ENCODE measurements at places on chromosomes 5 and 9.

GRCh38 chr9:136264031-136264430 lies 18.4 kb upstream of the QSOX2 start:
- no peak overlapping the region for H3K27ac ChIP-seq
- H3K4me1 ChIP-seq = peaks cover 9% of the 10 kb centered on the region
- H3K36me3 ChIP-seq = no peaks in the 10 kb centered on the region
- H3K27me3 ChIP-seq = no peaks in the 10 kb centered on the region
- no peak overlapping the region for H3K4me3 ChIP-seq
- no peak for DNase-seq

GRCh38 chr9:115445655-115446054 lies 327.7 kb upstream of the TNC start:
- H3K27me3 ChIP-seq = peaks cover 3% of the 10 kb centered on the region
- H3K4me3 ChIP-seq = no peak overlapping the region
- no peaks in the 10 kb centered on the region for H3K4me1 ChIP-seq

GRCh38 chr9:116322521-116322920 lies 168.9 kb downstream of the PAPPA start:
- DNase-seq = no peak
- no peak overlapping the region for H3K27ac ChIP-seq
- no peaks in the 10 kb centered on the region for H3K36me3 ChIP-seq
- no peak overlapping the region for H3K4me3 ChIP-seq

DNA sequence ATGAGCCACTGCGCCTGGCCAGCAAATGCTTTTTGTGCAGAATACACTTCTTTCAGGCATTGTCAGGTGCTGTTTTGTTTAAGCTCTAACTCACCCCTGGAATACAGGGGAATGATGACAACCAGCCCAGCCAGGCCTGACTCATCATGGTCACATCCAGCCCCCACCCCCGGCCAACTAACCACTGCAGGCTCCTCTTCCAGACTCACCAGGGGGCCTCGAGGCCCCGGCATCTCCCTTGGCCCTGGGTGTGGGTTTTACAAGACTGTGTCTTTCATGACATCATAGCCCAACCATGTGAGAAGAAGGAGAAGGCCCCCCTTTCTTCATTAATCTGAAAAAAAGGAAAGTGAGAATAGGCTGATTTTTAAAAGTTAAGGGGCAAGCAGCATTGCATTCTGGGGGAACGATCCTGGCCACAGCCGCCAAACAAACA lies 35.5 kb downstream of the OLFML2A start:
- H3K4me1 ChIP-seq = no peaks in the 10 kb centered on the region
- H3K27ac ChIP-seq = no peak overlapping the region

GRCh38 chr5:143662020-143662419 lies 149.9 kb upstream of the HMHB1 start:
- no peak for DNase-seq
- H3K27ac ChIP-seq = no peak overlapping the region
- H3K4me3 ChIP-seq = no peak overlapping the region
- H3K27me3 ChIP-seq = peaks cover 1% of the 10 kb centered on the region
- no peaks in the 10 kb centered on the region for H3K4me1 ChIP-seq
- no peaks in the 10 kb centered on the region for H3K36me3 ChIP-seq

DNA sequence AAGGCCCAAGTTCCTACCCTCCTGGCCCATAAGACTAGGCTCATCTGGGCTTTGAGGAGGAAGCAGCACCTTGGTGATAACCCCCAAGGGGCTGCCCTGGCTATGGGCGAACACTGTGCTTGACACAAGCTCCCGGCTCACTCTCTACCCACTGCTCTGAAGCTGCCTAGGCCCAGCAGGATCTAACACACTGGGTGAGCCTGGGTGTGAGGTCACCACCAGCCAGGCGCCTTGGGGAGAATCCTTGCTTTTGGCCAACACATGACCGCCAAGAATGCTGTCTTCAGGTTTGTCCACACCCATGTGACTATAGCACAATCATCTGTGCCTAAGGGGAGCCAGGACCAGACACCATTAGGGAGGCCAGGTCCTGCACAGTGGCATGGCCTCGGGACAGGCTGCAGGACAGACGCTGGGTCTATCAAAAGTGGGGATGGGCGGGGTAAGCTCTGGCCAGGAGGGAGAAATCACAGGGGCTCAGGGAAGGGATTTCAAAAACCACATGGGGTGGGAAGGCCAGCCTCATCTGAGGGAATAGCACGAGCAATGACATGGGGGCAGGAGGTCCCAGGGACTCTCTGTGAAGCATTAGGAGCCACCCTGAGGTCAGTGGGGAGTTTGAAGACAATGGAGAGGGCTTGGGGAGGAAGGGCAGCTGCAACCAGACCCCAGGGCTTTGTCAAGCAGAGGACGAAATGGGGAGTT lies 29.6 kb downstream of the BICD2 start:
- peaks cover 1% of the 10 kb centered on the region for H3K27me3 ChIP-seq
- DNase-seq = no peak
- peaks cover 60% of the 10 kb centered on the region for H3K4me1 ChIP-seq
- H3K27ac ChIP-seq = no peak overlapping the region
- no peaks in the 10 kb centered on the region for H3K36me3 ChIP-seq
- no peak overlapping the region for H3K4me3 ChIP-seq

DNA sequence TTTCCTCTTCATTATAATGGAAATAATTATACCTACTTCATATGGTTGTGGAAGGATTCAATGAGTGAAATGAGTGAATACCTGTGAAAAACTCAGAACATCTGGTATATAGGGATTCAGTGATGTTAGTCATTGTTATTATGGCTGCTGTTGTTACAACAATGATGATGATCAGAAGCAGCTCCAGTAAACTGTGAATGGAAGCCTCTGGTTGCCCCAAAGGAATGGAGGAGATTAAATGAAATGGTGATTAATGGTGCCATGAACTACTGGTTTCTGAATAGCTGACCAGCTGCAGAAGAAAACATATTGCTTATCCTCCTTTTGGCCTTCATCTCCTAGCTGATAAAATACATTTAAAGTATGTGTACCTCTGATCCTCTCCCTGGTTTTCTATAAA lies 372.0 kb downstream of the ARHGEF28 start:
- peaks cover 4% of the 10 kb centered on the region for H3K27me3 ChIP-seq
- no peaks in the 10 kb centered on the region for H3K36me3 ChIP-seq
- H3K27ac ChIP-seq = no peak overlapping the region
- no peak overlapping the region for H3K4me3 ChIP-seq

GRCh38 chr5:96084874-96085506 lies 123.3 kb upstream of the ELL2 start:
- H3K27me3 ChIP-seq = no peaks in the 10 kb centered on the region
- H3K4me3 ChIP-seq = no peak overlapping the region
- no peak overlapping the region for H3K27ac ChIP-seq
- H3K4me1 ChIP-seq = no peaks in the 10 kb centered on the region

DNA sequence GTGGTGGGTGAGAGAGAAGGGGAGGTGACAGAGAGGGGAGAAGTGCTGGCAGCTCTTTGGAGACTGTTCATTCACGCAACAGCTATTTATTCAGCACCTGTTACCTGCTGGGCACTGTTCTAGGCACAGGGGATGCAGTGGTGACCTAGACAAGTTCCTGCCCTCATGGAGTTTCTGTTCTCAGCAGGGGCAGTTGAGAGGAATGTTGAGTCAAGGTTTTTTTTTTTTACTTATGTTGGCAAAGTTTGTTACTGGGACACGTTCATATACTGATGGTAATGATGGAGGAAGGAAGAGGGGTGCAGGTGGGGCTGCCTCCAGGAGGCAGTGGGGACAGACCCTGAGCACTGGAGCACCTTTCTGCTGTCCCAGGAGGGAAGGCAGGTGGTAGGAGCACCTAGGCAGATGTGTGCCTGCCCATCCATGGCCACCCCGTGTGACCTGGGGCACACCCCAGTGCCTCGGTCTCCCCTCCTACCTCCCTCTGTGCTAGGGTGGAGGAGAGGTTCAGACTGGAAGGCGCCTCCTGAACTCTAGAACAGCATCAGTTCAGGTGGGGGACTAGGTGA lies 49.4 kb upstream of the SLC25A51 start:
- H3K4me1 ChIP-seq = no peaks in the 10 kb centered on the region
- H3K36me3 ChIP-seq = peaks cover 4% of the 10 kb centered on the region
- no peak for DNase-seq
- H3K4me3 ChIP-seq = no peak overlapping the region

DNA sequence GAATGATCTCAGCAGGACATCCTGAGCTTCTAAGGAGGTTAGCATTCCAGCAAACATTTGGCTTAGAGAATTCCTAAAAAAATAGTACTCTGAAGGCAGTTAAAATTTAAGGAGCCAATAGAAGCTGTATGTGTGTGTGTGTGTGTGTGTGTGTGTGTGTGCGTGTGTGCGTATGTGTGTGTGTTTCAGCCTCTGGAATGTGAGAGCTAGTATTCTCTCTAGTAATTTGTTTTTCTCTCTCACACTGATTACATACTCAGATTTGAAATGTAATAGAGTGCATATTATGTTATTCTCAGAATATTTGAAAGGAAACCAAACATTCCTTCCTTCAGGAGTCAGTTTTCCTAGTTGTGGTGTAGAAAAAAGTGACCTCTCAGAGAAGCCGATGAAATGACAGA lies 279.6 kb downstream of the TMEM38B start:
- DNase-seq = no peak
- no peak overlapping the region for H3K27ac ChIP-seq
- no peak overlapping the region for H3K4me3 ChIP-seq
- no peaks in the 10 kb centered on the region for H3K4me1 ChIP-seq
- no peaks in the 10 kb centered on the region for H3K27me3 ChIP-seq
- H3K36me3 ChIP-seq = no peaks in the 10 kb centered on the region

DNA sequence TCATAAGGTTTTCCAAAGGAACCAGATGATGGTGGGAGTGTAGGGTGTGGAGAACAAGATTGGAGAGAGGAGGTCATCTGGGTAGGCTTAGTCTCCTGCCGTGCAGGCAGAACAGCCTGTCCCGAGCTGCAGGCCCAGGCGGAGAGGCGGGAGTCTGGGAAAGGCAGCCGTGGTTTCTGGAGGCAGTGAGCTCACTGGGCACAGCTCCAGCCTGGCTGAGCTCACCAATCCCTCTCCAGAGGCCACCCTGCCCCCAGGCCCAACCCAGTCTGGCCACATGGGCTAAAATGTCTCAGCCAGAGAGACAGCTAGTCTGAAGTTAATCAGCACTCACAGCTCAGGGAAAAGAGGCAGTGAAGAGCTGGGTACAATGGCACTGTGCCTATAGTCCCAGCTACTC lies 12.3 kb downstream of the P4HA2 start:
- no peaks in the 10 kb centered on the region for H3K4me1 ChIP-seq
- H3K27ac ChIP-seq = no peak overlapping the region
- no peak overlapping the region for H3K4me3 ChIP-seq

DNA sequence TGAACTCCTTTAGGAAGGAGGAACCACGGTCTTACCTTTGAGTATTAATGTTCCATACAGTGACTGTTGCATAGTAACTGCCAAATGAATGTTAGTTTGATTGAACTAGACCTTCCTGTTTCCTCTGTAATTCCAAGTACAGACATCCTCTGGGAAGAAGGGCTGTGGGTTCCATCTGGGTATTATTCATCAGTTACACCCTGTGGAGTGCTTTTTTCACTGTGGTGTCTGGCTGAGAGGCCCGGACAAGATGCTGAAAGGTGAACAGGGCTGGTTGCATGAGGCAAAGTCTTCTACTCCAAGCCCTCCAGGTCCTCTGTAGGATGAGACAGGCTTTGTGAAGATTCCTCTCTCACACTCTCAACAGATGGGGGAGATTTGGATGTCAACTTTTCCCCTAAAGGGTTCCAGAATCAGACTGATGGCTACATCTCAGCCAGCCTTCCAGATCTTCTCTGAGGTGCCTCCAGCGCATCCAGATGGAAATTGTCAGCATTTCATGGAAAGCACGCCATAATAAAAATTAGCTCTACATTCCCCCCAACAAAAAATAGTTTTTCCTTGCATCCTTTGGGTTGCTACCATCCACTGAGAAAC lies 230.9 kb downstream of the GAS1 start:
- DNase-seq = no peak
- no peaks in the 10 kb centered on the region for H3K36me3 ChIP-seq
- no peak overlapping the region for H3K4me3 ChIP-seq
- no peak overlapping the region for H3K27ac ChIP-seq
- H3K4me1 ChIP-seq = peaks cover under 1% of the 10 kb centered on the region

DNA sequence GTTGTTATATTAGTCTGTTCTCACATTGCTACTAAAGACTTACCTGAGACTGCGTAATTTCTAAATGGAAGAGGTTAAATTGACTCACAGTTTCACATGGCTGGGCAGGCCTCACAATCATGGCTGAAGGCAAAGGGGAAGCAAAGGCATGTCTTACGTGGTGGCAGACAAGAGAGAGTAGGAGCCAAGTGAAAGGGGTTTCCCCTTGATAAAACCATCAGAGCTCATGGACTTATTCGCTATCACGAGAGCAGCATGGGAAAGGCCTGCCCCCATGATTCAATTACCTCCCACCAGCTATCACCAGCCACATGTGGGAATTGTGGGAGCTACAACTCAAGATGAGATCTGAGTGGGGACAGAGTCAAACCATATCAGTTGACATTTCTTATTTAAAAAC lies 374.5 kb upstream of the RORB start:
- no peak for DNase-seq
- no peaks in the 10 kb centered on the region for H3K27me3 ChIP-seq
- no peak overlapping the region for H3K27ac ChIP-seq
- peak overlapping the region; percentile 17 for H3K4me3 ChIP-seq
- no peaks in the 10 kb centered on the region for H3K36me3 ChIP-seq

DNA sequence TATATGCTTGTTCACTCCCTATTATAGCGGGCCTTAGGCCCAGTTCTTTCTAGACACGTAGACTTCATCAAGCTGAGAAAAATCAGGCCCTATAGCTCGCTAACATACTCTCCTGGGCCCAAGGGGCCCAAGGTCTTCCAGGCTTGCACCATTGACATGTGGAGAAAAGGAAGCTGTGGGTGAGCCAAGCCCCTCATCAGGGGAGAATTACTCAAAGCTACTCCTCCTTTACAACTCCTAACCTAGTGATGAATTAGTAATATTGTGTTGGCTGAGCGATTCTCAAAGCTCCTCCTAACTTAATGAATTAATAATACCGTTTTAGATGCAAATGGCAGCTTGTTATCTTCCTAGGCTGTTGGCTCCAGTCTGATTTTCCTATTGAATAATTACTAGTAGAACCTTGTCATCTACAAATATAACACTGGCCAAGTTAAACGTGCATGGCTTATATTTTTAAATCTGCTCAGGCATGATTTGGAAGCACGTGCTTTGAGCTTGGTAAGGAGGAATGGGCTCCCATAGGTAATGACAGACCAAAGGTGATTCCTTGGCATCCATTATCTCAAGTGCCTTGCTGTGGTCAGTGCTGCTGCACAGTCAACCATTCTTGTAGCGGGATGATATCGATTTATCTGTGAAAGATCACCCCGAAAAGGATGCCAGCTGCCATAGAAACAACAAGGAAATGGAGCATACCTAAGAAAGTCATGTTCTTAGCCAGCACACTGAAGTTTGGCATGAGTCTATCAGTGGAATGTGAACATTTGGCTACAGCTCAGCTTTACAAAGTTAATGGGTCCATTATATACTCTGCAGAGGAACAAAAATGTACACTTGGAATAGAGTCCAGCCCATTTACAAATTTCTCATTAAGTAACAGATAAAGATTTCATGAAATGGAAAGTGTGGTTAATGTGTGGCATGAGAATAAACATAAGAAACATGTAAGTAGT lies 23.8 kb downstream of the LVRN start:
- H3K4me3 ChIP-seq = no peak overlapping the region
- peaks cover 5% of the 10 kb centered on the region for H3K27me3 ChIP-seq
- no peaks in the 10 kb centered on the region for H3K4me1 ChIP-seq
- H3K36me3 ChIP-seq = no peaks in the 10 kb centered on the region
- H3K27ac ChIP-seq = no peak overlapping the region

Measured in immature natural killer cell (primary cell).